ENCODE measurements at places on chromosomes 2 and 18. TPM values are rescaled to one million over a fixed set of nuclear protein-coding genes. Genes with fewer than 3 reads are reported as not detected.

DNA sequence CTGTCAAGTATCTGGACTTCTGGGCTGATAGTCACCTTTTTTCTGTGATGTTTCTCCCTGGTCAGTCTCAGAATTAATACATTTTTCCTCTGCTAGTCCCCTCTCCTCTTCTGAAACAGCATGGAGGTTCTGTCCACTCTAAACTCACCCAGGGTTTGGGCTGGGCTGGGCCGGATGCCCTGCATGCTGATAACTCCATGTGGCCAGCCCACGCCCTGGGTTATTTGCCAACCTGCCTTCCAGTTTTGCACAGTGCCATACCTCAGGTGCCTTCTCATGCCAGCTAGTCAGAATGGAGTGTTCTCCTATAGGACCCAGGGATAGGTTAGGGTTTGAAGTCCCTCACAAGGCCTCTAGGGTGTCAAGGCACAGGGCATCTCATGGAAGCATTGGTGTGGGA is 32.2 kb downstream of the MEX3C start:
- no peaks in the 10 kb centered on the region for H3K36me3 ChIP-seq
- H3K27me3 ChIP-seq = no peaks in the 10 kb centered on the region
- peaks cover 18% of the 10 kb centered on the region for H3K4me1 ChIP-seq
- peak overlapping the region; percentile 76 for H3K27ac ChIP-seq
- DNase-seq = no peak

DNA sequence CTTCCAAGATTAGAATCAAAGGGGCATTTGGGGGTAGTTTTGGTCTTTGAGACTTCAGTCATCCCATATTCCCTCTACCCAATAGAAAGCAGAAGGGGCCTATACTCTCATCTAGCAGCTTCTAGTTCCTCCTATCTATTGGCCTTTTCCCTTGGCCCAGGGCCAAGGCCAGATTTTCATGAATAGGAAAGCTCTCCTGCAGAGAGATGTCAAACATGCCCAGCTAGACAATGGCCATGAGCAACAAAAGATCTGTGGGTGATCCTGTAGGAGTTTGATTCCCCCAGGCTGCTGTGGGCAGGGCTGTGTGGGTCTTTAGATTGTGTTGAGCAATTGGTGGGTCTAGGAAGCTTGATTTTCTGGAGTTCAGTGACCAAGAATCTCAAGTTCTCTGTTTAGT is 2.9 kb upstream of the ADCYAP1 start:
- no peaks in the 10 kb centered on the region for H3K36me3 ChIP-seq
- no peak for DNase-seq
- peaks cover 40% of the 10 kb centered on the region for H3K27me3 ChIP-seq
- H3K4me1 ChIP-seq = no peaks in the 10 kb centered on the region
- no peak overlapping the region for H3K27ac ChIP-seq

- H3K36me3 ChIP-seq = no peaks in the 10 kb centered on the region
- H3K27ac ChIP-seq = no peak overlapping the region
- DNase-seq = no peak
- H3K4me3 ChIP-seq = no peak overlapping the region
- H3K4me1 ChIP-seq = peaks cover 69% of the 10 kb centered on the region
- H3K27me3 ChIP-seq = no peaks in the 10 kb centered on the region
Measured at GRCh38 chr2:25335971-25336370, 5.8 kb downstream of the DNMT3A start.

- peak; percentile 14 for DNase-seq
- no peaks in the 10 kb centered on the region for H3K36me3 ChIP-seq
- H3K27ac ChIP-seq = no peak overlapping the region
- H3K4me1 ChIP-seq = peaks cover 6% of the 10 kb centered on the region
- H3K4me3 ChIP-seq = no peak overlapping the region
Measured at GRCh38 chr2:145845207-145845894, 1325.4 kb upstream of the ZEB2 start.

GRCh38 chr2:241617431-241618154 is 19.4 kb downstream of the THAP4 start:
- peaks cover 14% of the 10 kb centered on the region for H3K36me3 ChIP-seq
- peak; percentile 52 for DNase-seq
- peak overlapping the region; percentile 83 for H3K4me3 ChIP-seq

- H3K27ac ChIP-seq = no peak overlapping the region
- no peak for DNase-seq
- no peak overlapping the region for H3K4me3 ChIP-seq
- no peaks in the 10 kb centered on the region for H3K36me3 ChIP-seq
Measured at GRCh38 chr2:118457951-118458350, 369.7 kb downstream of the INSIG2 start.

GRCh38 chr2:231679908-231680284 is 28.4 kb upstream of the PTMA start:
- peaks cover 68% of the 10 kb centered on the region for H3K4me1 ChIP-seq
- no peak for DNase-seq
- no peaks in the 10 kb centered on the region for H3K36me3 ChIP-seq
- H3K27ac ChIP-seq = peak overlapping the region; percentile 76

DNA sequence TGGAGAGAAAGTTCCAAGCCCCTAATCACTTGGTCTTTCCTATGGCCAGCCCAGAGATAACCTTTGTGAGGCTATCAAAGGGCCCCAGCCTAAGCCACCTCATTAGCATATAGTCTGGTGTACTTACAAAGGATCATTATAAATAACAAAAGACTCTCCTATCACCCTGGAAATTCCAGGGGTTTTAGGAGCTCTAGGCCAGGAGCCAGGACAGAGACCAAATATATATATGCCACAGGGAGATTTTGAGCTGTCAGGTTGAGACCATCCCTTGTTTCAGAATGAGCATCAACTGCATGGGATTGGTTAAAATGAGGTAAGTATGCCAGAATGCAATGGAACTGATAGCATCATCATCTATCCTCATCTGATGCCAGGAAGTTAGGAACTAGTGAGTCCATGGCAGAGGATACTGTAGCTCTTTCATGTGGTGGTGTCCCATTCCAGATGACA is 32.1 kb upstream of the CHRNA1 start:
- H3K27me3 ChIP-seq = peaks cover 20% of the 10 kb centered on the region
- H3K36me3 ChIP-seq = no peaks in the 10 kb centered on the region
- H3K4me1 ChIP-seq = no peaks in the 10 kb centered on the region
- DNase-seq = no peak
- no peak overlapping the region for H3K4me3 ChIP-seq

TCF7L1 gene
- not detected for polyA plus RNA-seq

DNA sequence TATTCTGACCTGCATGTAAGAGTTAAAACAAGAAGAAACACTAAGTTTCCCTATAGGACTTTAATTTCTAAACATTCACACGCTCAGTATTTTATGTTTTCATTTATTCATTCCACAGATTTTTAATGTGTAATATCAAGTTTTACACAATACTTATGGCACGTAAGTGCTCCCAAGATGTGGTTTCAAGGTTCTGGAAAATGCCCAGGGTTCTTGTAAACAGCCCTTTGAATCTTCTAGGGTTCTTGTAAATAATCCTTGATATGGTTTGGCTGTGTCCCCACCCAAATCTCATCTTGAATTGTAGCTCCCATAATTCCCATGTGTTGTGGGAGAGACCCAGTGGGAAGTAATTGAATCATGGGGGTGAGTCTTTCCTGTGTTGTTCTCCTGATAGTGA is 383.0 kb downstream of the TXNL1 start:
- no peak overlapping the region for H3K27ac ChIP-seq
- no peak overlapping the region for H3K4me3 ChIP-seq
- no peaks in the 10 kb centered on the region for H3K27me3 ChIP-seq
- H3K36me3 ChIP-seq = peaks cover 7% of the 10 kb centered on the region
- peaks cover 19% of the 10 kb centered on the region for H3K4me1 ChIP-seq

DNA sequence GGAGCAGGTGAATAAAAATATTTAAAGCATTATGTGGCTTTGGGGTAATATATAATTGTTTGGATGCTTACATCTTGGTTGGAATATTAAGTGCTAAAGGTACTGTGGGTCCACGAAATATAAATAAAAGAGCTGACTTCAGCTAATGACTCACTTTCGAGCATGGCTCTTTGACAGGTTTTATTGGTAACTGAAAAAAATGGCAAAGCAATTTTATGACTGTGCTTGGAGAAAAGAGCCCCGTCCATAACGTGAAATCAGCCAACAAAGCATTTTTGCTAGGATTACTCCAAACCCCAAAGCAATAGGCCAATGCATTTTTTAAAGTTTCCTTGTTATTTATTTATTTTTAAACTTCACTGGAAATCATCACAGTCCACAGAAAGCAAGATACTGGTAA is 397.2 kb upstream of the CDH19 start:
- H3K4me1 ChIP-seq = no peaks in the 10 kb centered on the region
- H3K27ac ChIP-seq = no peak overlapping the region
- H3K36me3 ChIP-seq = no peaks in the 10 kb centered on the region
- no peak for DNase-seq
- no peaks in the 10 kb centered on the region for H3K27me3 ChIP-seq

DNA sequence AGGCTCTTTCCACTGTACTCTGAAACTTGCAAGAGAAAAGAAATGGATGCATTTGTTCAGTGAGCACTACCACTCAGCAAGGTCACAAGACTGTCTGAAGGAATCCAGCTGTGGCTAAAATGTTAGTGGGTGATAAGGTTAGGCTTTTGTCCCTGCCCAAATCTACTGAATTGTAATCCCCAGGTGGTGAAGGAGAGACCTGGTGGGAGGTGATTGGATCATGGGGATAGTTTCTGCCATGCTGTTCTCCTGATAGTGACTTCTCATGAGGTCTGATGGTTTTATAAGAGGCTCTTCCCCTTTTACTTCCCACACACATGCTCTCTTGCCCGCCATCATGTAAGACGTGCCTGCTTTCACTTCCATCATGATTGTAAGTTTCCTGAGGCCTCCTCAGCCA is 68.2 kb downstream of the ZNF385B start:
- H3K4me1 ChIP-seq = no peaks in the 10 kb centered on the region
- H3K36me3 ChIP-seq = no peaks in the 10 kb centered on the region
- no peak overlapping the region for H3K4me3 ChIP-seq
- no peak overlapping the region for H3K27ac ChIP-seq
- no peak for DNase-seq
- H3K27me3 ChIP-seq = no peaks in the 10 kb centered on the region
